ENCODE measurements at places on chromosomes 7 and 10. TPM values are rescaled to one million over a fixed set of nuclear protein-coding genes. Genes with fewer than 3 reads are reported as not detected.

Gene TAS2R16
- polyA plus RNA-seq: not detected

Gene SRRM3
- 1.6 TPM for polyA plus RNA-seq

- H3K27ac ChIP-seq: no peak overlapping the region
- no peak for DNase-seq
- no peaks in the 10 kb centered on the region for H3K27me3 ChIP-seq
- no peaks in the 10 kb centered on the region for H3K36me3 ChIP-seq
- H3K4me3 ChIP-seq: no peak overlapping the region
Observed at GRCh38 chr10:335151-335800, 200.0 kb downstream of the ZMYND11 start.

- no peak overlapping the region for H3K4me3 ChIP-seq
- no peaks in the 10 kb centered on the region for H3K27me3 ChIP-seq
- H3K36me3 ChIP-seq: no peaks in the 10 kb centered on the region
- no peak overlapping the region for H3K27ac ChIP-seq
Observed at GRCh38 chr7:81669476-81670105, 100.3 kb downstream of the HGF start.

DNA sequence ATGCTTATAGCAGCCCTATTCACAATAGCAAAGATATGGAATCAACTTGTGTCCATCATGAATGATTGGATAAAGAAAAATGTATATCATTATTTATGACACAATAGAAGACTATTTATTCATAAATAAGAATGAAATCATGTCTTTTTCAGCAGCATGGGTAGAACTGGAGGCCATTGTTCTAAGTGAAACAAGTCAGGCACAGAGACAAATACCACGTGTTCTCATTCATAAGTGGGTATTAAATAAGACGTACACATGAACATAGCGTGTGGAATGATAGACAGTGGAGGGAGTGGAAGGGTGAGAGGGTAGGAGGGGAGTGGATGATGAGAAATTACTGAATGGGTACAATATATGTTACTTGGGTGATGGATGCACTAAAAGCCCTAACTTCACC lies 762.4 kb downstream of the REEP3 start:
- H3K4me3 ChIP-seq: no peak overlapping the region
- H3K27me3 ChIP-seq: no peaks in the 10 kb centered on the region
- no peaks in the 10 kb centered on the region for H3K36me3 ChIP-seq
- H3K27ac ChIP-seq: no peak overlapping the region
- H3K4me1 ChIP-seq: no peaks in the 10 kb centered on the region

DNA sequence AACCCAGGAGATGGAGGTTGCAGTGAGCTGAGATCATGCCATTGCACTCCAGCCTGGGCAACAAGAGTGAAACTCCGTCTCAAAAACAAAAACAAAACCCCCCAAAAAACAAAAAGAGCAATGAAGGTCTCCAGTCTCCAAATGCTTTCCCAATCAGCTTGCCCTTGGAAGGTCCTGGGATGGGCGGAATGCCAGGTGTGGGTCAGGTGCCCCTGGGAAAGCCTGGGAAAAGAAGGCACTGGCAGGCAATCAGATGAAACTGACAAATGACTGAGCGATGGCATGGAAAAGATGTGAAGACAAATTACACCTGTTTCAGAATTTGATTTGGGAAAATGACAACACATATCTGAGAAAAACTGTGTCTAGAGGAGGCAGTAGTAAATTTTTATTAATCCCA lies 210.4 kb upstream of the IMMP2L start:
- H3K4me1 ChIP-seq: no peaks in the 10 kb centered on the region
- H3K36me3 ChIP-seq: no peaks in the 10 kb centered on the region
- no peak overlapping the region for H3K4me3 ChIP-seq
- H3K27me3 ChIP-seq: no peaks in the 10 kb centered on the region
- no peak overlapping the region for H3K27ac ChIP-seq

- no peaks in the 10 kb centered on the region for H3K27me3 ChIP-seq
- H3K27ac ChIP-seq: no peak overlapping the region
- peaks cover 47% of the 10 kb centered on the region for H3K36me3 ChIP-seq
- no peaks in the 10 kb centered on the region for H3K4me1 ChIP-seq
- no peak for DNase-seq
- H3K4me3 ChIP-seq: no peak overlapping the region
Observed at GRCh38 chr10:103732339-103733044, 122.9 kb downstream of the SH3PXD2A start.

Measured in small intestine (tissue), 16 donors.